ENCODE measurements at places on chromosomes 12 and 14.

- no peak for DNase-seq
These were observed 345.9 kb downstream of the NAV3 start for GRCh38 chr12:78176643-78177042.

DNA sequence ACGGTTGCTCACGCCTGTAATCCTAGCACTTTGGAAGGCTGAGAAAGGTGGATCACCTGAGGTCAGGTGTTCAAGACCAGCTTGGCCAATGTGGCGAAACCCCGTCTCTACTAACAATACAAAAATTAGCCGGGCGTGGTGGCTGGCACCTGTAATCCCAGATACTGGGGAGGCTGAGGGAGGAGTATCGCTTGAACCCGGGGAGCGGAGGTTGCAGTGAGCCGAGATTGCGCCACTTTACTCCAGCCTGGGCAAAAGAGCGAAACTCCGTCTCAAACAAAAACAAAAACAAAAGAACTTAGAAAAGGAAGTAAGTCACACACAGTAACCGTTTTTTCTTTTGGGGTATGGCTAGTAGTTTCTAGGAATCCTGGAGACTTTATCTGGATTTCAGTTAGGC, 1.7 kb upstream of the PALS1 start:
- DNase-seq: no peak

DNA sequence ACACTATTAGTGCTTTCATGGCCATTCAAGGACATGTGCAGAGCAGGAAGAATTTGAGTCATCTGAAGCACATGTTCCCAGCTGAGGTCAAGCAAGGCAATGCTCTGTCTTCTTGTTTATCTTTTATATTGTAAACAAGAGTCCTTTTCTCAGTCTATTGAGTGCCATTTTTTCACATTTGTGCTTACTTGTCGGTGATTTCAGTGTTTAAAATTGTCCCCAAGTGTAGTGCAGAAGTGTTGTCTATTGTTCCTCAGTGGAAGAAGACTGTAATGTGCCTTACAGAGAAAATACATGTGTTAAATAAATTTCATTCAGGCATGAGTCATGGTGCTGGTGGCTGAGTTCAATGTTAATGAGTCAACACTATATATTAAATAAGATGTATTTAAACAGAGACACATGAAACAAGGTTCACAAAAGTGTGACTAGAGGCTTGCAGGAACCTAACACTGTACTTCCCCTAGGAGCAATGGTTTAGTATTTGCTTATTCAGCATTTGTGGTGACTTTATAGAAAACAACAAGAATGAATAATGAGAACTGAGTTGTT, 391.1 kb downstream of the LRIG3 start:
- DNase-seq: peak; percentile 77

- DNase-seq: peak; percentile 70
These were observed 22.8 kb downstream of the CPM start for GRCh38 chr12:68910128-68910527.

- DNase-seq: no peak
These were observed 6.3 kb upstream of the DICER1 start for GRCh38 chr14:95163666-95164065.

- DNase-seq: no peak
These were observed 51.9 kb downstream of the SH2B3 start for GRCh38 chr12:111457577-111457976.

DNA sequence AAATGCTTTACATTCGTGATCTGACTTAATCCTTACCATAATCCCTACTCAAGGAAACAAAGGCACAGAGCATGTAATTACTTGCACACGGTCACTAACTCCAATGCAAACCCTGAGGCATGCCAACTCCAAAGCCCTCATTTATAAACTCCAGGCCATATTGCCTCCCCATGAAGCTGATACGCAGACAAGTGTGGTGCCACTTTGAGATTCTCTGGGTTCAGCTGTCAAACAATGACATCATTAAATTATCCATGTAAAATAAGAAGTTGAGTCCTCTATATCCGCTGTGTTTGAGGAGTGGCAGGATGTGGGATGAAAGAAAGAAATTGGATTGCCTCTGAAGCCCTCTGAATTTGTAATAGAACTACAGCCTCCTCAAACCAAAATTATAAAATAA, 62.8 kb downstream of the ANO4 start:
- DNase-seq: no peak

GRCh38 chr14:63853831-63854293, 1.1 kb downstream of the SYNE2 start:
- DNase-seq: peak; percentile 15

DNA sequence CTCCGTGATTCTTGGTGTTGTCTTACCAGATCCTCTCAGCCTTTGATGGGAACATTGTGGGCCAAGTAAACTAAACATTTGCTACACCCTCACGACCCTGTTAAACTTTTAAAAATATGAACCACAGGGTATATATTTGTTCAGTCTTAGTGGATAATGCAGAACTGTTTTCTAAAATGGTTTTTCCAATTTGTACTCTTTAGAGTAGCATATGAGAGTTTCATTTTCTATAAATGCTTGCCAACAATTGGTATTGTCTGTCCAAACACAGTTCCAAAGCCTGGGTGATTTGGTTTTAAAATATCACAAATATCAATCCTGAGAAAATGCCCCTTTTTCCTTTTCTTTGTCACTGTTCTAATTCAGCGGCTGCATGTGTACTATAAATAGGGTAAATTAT, 6.7 kb upstream of the IL22 start:
- DNase-seq: no peak

DNA sequence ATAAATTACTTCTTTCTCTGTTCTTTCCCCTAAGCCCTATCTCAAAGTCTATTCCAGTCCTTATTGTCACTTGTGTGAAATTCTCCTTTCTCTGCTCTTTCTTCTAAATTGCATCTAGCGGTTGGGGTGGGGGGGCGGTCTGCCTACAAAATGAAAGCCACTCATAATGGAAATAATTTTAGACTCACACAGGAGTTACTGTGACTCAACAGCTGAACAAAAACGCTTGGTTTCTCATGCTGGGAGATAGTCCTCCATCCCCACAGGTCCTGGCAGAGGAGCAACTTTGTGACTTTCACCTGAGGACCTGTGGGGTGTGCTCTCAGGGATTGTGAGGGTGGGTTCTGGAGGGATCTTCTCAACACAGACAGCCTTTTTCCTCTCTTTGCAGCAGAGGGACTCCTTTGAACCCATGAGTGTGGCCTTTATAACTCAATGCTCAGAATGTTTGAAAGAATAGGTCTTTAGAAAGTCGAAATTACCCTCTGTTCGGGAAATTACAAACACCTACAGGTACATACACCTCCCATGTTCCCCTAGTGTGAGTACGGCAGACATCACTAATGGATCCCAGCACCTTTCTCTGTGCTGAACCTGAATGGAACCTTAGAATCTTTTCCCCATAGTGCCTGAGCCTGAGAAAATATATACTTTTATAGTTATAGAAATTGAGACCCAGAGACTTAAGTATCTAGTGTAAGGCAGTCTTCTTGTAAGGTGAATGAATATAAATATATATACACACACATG, 109.7 kb downstream of the CHST11 start:
- DNase-seq: no peak

GRCh38 chr14:26370115-26370514, 227.7 kb downstream of the NOVA1 start:
- DNase-seq: peak; percentile 12

GRCh38 chr12:92105676-92106075, 40.0 kb downstream of the BTG1 start:
- no peak for DNase-seq

- no peak for DNase-seq
These were observed 6.2 kb downstream of the LPCAT3 start for GRCh38 chr12:7012024-7012607.

DNA sequence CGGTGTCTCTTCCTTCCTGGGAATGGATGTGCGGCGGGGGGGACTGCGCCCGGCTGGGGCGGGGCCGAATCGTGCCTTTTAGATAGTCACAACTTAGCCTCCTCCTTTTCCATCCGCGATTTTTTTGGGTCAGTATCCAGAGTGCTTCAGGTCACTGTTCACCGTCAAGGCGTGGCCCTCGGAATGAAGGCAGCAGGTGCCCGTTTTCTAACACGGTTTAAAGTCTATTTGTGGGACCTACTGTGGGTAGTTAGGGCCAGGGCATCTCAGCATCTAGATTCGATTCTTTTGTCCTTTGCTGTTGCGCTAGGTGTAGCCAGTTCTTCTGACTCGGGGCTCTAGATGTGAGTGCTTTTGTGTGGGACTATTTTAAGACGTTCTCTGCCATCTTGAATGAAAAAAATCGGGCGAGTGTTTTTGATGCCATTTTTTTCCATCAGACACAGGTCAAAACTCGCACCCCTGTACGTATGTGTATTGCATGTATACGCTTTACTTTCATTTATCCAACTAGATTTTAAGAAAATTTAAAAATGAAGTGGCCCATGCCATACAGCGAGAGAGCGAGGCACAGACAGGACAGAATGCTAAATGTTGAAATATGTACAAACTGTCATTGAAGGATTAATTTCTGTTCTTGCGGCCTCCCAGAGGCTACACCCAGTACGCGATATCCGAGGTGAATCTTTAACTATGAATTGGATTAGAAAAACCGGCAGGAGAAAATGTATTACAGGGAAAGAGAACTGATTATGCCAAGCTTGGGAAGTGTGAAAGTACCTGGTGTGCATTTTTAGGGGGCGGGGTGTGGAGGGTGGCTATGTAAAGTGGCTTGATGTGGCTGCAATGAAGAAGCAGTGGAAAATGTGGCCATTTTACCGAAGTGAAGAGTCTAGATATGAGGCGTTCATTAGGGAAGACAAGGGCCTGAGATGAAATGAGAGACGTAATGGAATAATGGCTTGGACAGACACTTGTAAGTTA, 835 bp downstream of the VEZT start:
- DNase-seq: peak; percentile 60

DNA sequence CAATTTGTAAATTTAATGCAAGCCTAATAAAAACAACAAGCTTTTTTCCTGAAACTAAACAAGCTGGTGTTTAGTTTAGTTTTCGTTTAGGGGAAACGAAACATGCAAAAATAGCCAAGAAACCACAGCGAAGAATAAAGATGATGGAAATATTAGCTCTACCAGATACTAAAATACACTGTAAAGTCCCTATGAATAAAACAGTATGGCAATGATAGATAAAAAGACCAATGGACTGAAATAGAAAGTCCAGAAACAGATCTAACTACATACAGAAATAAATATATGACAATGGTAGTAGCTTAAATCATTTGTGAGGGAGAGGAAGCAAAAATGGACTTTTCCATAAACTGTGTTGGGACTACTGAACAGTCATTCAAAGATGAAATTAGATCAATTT, 26.4 kb downstream of the ATP2B1 start:
- DNase-seq: no peak

DNA sequence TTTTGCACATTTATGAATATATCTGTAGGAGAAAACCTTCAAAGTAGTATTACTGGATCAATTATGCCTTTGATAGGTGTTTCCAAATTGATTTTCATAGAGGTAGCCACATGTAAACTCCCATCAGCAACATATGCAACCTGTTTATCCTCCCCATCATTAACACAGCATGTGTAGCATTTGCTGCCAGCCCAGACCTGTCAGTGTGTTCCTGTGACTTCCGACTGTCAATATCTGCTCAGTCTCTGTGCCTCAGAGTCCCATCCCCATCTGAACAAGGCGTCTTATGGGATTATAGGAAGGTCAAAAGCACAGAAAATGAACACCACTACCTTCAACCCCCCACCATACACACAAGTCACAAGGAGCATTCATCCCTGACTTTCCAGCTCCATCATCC, 9.5 kb upstream of the CAPRIN2 start:
- no peak for DNase-seq

- peak; percentile 39 for DNase-seq
These were observed 17.9 kb downstream of the SRGAP1 start for GRCh38 chr12:63862187-63862968.

DNA sequence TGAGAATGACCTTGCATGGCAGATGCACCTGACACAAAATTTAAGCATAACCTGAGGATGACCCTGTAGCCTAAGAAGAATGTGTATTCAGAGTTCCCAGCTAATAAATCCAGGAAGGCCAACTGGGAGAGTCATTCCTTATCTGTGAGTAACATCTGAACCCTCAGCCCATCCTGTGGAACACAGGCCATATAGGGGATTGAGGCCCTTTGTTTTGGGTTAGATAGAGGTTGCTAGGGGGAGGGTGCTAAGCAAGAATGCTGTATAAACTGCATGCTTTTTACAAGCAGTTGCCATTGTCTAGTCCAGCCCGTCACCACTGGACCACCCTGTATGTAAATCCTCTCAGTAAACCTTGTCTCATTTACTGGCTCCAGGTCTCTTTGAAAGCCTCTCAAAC, 77.0 kb downstream of the BICD1 start:
- peak; percentile 28 for DNase-seq

GRCh38 chr12:563787-564298, 99.4 kb downstream of the NINJ2 start:
- no peak for DNase-seq

DNA sequence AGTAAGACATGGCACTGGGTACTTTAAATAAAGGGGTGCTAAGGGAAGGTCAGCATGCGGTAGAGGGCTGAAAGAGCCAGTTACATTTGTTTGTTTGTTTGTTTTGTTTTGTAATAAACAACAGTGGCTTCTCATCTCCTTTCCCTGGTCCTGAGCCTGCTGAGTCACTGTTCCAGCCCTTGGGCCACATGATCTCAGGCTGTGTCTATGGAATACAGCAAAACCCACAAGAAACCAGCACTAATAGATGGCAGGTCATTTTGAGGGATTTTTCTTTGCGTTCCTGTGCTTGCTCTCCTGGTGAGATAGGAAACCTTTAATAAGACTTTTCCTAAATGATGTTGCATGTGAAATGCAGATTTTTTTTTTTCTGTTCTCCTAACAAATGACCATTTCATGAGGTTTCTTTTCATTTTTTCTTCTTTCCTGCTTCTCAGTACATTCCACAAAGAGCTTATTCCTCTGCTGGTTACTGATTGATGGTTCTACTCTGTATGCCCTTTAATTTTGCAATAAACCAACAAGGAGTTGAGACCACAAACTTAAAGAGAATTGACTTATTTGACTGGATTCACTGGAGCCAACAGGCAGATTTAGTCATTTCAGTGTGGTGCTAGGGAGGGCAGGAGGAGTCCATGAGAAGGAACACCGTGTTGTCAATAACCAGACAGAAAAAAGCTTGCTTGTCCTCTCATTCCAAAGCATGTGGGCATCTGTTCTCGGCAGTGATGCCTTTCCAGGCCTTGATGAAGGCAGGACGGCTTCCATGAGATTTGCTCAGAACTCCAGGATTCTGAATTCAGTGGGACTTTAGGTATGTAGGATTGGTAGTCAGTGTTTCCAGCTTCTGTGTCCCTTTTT, 459.2 kb downstream of the RAD51B start:
- DNase-seq: peak; percentile 62

- no peak for DNase-seq
These were observed 8.9 kb downstream of the DPPA3 start for GRCh38 chr12:7719946-7720730.

DNA sequence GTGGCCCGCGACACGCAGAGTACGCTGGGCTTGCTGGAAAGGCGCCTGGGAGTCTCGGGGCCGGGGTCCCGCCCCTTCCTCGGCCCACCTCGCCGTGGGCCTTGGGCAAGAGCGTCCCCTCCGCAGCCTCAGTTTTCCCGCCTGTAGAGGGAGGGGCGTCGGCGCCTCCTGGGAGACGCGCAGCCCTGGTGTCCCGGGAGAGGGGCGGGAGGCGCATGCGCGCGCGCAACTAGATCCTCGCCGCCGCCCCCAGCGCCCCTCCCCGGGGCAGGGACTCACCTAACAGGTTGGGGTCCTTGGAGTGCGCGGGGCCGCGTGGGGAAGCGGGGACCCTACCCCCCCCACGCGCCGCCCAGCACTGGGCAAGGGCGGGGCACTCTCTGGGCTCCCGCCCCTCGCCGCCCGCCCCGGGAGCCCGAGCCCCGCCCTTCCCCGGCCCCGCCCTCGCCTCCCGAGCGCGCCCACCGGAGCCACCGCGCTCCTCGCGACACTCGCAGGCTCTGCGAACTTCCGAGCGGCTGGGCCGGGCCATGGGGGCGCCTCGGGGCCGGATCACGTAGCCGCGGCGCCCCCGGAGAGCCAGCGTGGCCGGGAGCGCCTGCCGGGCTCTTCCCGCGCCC, at the start of gene KIF26A:
TSS of gene KIF26A (plus strand) at position 490 of the 620 bp plus-strand sequence. CDS start 136 bp downstream, outside the sequence.
- peak; percentile 11 for DNase-seq

Measured in fibroblast of upper back skin (primary cell).